Urinary bladder (tissue), 4 donors: ENCODE measurements at places on chromosomes 1 and 21. TPM values are rescaled to one million over a fixed set of nuclear protein-coding genes. Genes with fewer than 3 reads are reported as not detected.

FALEC gene
- 0.47 TPM for polyA plus RNA-seq

PHTF1 gene
- 8.3 TPM for polyA plus RNA-seq

KLHL17 gene
- polyA plus RNA-seq: 12.0 TPM

RPAP2 gene
- 8.3 TPM for polyA plus RNA-seq

MYOM3 gene
- 0.29 TPM for polyA plus RNA-seq

STMN1 gene
- 49.4 TPM for polyA plus RNA-seq

BTBD8 gene
- polyA plus RNA-seq: 2.0 TPM

RGS4 gene
- 4.0 TPM for polyA plus RNA-seq
